Bone marrow (tissue), 2 donors: ENCODE measurements at places on chromosomes 13 and 19.

DNA sequence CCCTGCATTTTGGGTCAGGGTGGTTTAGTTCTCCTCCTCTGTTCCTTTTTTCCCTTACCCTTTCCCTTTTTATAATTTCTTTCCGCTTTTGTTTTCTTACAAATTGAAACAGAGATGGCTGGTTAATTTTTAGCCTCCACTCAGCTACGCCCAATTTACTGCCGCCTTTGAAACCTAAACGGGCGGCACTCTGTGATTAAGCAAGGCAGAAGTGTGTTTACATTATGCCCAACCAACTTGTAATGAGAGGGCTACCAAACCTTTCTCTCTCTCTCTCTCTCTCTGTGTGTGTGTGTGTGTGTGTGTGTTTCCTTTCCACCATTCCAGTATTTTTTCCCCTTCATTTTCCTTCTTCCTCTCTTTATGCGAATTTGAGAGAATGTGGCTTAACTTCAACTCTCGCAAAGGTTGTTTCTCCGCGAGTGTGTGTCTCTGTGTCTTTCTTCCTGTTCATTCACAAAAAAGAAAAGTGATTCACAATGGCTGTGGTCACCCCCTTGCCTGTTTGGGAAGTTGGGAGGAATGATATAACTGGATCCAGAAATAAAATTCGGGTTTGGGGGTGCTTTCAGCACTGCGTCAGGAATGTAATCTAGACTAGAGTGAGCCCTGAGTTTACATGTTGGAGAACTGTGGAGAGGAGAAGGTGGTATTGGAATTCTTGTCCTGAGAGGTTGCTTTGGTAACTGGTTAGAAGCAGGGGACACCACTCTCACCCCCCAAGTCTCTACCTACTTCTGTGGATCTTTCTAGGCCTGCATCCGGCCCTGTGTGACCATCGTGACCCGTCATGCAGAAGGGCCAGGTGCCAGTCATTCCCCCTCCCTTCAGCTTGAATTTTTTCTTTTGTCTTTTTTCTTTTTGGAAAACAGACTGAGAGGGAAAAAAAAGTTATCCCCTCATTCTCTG lies 31.4 kb downstream of the NFIX start:
- DNase-seq: no peak

GRCh38 chr19:38337360-38337653 lies 1.7 kb downstream of the CATSPERG start:
- no peak for DNase-seq

- DNase-seq: no peak
Measured at GRCh38 chr13:74986609-74987008, 495.4 kb downstream of the TBC1D4 start.

GRCh38 chr19:50000841-50001557 lies 24.2 kb downstream of the VRK3 start:
- DNase-seq: no peak

GRCh38 chr13:75635101-75635827 lies 866 bp upstream of the LMO7 start:
- no peak for DNase-seq

DNA sequence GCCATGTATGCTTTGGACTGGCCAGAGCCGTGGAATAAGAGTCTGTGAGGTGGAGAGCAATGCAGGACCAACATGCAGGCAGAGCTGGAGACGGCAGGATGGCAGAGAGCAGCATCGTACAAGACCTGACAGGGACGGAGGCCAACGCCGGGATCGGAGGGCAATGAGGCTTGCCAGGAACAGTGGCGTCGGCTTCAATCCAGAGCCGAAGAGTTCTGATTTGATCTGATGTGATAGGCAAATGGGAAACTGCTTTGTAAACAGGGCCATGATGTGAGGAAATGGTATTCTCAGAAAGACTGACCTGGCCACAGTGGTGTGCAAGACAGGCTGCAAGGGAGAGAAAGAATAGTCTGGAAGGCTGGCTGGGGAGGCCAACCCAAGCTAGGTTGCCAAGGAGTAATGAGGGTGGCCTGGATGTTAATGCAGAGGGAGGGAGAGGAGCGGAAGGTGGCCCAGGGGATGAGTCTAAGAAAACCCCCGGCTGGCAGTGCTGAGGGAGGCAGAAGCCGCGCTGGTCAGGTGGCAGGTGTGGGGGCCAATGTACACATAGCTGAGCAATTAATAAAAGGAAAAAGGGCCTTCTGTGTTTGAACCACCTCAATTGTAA lies 26.7 kb downstream of the RCBTB2 start:
- no peak for DNase-seq

DNA sequence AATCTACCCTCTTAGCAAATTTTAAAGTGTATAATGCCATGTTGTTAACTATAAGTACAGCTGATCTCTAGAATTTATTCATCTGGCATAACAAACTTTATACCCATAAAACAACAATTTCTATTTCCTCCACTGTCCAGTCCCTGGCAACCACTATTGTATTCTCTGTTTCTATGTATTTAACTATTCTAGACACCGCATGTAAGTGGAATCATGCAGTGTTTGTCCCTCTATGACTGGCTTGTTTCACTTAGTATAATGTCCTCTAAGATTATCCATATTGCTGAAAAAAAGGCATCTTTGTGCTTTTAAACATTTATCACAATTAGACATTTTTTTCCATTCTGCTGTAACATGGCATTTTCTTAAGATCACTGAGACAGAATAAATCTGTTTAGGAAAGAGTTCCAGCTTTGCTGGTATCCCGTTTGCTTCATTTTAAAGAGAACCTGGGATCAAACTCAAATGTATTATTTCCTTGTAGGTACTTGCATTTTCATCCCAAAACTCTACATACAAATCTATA lies 1191.0 kb downstream of the SLITRK5 start:
- no peak for DNase-seq

DNA sequence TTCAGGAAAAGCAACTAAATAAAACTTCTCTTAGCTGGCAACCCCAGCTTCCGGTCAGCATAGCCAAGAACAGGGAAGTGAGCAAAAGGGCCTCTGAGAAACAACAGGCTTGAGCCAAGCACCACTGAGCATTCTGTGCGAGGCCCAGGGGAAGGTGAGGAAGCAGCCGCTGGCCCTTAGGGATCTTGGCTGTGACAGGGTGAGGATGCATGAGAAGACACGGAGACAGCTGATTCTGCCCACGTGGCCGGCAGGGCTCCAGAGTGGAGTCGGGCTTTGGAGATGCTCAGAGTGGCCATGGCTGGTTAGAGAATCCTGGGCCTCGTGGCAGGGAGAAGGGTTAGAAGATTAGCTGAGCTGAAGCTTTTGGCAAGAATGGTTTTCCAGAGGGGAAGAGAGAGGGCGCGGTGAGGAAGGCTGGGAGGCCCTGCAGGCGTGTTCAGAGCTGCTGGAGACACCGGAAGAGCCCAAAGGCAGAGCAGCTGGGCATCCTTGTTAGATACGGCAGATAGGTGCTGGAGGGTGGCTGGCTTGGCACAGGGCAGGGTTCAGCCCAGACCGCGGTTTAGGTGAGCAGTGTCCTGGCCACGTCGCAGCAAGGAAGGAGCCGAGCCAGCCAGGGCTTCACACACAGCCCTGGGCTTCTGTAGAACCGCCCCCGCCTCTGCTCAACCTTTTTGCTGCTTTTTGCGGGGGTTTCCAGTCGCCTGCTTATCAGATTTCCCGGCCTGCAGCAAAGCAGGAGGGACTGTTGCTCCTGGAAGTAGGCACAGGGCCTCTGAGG lies 17.3 kb downstream of the UPF1 start:
- peak; percentile 16 for DNase-seq

DNA sequence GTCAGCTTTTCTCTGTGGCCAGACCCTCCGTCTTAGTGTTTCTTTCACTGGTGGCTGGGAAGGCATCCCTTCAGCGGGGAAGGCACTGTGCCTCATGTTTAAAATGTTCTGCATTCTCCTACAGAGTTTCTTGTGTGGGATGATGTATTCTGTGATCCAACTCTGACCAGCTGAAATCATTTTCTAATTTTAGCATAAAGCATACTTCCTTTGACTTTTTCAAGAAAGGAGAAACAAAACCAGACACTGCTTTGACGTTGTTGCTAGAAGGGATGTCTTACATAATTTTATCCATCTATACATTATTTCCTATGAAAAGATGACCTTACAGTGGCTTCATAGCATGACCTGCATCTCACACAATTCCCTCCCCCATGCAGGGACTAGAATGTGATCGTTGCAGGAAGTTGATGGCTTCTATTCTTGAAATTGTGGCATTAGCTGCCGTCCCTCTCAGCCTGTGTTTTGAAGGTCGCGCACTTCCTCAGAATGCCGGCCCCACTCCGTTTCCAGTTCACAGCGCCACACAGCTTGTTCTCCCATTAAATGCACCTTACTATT lies 38.6 kb upstream of the TEX29 start:
- DNase-seq: no peak

- no peak for DNase-seq
Measured at GRCh38 chr13:50934735-50935435, 25.3 kb downstream of the RNASEH2B start.

DNA sequence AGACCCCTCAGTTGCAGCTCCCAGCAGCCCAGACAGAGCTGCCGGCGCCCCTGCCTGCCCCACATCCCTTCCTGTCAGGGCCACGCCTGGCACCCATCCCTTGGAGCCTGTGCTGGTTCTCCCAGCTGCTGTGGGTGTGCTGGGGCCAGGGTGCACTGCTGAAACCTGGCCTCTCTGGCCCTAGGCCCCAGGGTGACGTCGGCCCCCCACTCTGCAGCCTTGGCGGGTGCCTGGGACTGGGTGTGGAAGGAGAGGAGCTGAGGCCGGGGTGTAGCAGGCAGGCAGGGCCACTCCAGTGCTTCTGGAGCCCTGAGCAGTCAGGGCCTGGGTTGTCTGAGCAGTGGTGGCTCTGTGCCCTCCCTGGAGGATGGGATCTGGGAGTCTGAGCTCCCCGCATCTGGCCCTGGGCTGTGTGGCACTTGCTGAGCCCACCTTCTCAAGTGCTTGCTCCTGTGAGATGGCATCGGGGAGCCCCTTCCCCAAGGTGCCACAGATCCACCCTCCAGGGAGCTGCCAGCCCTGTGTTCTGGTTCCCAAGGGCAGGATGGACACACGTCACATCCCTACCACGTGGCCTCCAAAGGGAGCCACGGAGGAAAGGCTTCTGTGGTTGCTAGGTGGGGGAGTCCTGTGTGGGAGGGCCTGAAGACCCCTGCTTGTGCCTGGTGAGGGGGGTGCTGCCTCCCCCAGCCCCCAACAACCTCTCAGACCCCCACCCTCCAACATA lies 5.2 kb downstream of the PLEKHJ1 start:
- no peak for DNase-seq

DNA sequence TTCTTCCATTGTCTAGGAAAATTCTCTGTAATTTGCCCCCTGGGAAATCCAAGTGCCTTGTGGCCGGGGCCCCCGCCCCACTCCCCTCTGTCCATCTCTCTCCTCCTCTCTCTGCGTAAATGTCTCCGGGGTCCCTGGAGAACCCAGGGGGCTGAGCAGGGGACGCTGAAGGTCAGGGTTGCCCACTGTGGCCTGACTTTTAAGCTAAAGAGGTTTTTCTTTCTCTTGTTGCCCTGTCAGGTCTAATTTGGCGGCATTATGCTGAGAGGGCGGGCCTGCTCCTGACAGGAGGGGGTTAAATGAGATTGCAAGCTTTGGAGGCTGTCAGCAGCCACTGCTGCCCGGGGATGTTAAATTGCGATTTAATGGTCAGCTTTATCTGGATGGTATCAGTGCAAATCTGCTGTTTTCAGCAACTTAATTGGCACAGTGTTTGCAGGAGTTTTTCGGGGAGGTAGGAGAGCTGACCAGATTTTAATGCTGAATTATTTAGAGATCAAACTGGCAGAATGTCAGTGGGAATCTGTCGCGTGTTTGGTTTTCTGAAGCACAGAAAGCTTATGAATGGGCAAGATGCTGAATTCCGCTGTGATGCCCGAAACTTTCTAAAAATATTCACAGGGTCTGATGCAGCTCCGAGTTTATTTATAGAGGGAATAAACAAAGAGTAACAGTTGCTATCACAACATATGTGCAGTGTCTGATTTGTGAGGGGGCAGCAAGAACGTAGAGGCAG lies 93.2 kb upstream of the SOX1 start:
- DNase-seq: no peak

DNA sequence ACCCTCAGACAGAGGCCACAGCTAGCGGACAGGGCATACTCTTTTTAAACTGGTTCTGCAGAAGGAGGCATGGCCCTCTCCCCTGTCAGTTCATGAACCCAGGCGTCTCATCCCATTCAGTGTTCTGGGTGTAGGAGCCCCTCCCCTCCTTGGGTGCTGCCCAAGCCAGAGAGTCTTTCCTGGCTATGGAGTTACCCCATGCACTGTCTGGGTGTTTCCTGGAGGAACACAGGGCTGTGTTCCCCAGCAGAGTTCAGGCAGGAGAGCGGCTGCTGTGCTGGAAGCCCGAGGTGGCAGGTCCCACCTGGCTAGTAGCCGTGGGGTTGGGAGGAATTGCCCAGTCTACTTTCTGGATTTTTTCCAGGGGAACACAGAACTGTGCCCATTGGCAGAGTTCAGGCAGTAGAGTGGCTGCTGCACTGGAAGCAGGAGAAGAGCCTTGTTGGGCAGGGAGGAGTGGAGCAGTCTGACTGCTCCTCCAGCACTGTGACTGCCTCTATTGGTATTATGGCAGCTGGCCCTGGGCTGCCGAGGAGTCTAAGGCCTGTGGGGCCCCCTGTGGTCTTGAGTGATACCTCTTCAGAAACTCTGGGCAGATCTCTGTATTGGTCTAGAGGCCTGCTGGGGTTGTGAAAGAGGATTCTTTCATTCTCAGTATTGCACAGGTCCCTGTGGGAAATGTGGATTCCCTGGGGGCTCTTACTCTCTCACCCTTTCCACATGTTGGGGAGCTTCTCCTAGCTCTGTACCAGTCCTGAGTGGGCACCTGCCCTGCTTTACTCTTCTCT lies 168.3 kb downstream of the PCDH20 start:
- no peak for DNase-seq

DNA sequence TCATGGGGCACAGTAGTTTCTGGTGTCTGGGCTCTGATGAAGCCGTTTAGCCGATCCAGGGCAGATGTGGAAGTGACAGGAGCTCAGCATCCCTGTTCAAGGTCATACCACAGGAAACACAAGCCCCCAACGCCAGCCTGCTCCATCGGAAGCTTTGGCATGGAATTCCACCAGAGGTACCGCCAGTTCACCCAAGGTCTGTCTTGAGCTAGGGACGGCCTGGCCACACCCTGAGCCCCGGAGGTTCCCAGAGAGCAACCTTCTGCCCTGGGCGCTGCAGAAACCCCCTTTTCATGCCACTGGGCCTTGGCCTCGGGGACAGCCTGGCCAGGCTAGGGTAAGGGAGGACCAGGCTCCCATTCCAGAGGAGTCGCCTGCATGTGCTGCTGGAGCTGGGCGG lies 39.4 kb upstream of the TPM4 start:
- no peak for DNase-seq

- DNase-seq: no peak
Measured at GRCh38 chr13:82702513-82702912, 1179.8 kb downstream of the SLITRK1 start.
